ENCODE measurements at places on chromosomes 7 and 10.

DNA sequence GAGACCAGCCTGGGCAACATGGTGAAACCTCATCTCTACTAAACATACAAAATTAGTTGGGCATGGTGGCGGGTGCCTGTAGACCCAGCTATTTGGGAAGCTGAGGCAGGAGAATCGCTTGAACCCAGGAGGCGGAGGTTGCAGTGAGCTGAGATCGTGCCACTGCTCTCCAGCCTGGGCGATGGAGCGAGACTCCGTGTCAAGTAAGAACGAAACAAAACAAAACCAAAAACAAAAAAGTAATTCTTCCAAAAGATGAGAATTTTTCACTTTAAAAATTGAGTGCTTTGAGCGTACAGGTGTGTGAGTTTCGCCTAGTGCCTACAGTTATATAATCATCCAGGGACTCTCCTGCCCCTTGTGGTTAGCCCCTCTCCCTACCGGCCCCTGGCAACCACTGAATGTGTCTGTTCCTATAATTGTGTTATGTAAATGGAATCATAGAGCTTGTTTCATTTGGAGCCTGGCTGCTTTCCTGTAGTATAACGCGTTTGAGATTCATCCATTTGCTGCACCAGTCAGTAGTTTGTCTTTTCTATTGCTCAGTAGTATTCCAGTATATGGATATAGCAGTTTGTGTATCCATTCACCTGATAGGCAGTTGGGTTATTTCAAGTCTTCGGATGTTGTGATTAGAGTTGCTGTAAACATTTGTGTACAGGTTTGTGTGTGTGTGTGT is 80.0 kb downstream of the RBM33 start:
- no peak for DNase-seq

- no peak for DNase-seq
These were observed 91.7 kb upstream of the CHST15 start for GRCh38 chr10:124185084-124185483.

DNA sequence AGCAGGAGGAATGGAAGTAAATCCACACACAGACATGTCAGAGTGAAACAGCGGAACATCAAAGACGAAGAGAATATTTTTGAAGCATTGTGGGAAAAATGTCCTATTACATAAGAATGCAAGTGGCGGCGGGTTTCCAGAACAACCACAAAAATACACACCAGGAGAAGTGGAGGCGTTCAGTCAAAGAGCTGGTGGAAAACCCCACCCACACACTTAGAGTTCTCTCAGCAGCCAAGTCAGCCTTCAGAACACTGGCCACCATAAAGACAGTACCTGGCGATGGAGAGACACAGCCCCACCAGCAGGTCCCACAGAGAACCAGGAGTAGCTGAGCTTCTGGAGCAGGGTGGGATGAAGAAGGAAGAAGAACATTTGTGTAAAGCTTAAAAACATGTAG is 23.7 kb downstream of the NKX6-2 start:
- no peak for DNase-seq

GRCh38 chr7:1559626-1560590 is 3.9 kb upstream of the TMEM184A start:
- no peak for DNase-seq

DNA sequence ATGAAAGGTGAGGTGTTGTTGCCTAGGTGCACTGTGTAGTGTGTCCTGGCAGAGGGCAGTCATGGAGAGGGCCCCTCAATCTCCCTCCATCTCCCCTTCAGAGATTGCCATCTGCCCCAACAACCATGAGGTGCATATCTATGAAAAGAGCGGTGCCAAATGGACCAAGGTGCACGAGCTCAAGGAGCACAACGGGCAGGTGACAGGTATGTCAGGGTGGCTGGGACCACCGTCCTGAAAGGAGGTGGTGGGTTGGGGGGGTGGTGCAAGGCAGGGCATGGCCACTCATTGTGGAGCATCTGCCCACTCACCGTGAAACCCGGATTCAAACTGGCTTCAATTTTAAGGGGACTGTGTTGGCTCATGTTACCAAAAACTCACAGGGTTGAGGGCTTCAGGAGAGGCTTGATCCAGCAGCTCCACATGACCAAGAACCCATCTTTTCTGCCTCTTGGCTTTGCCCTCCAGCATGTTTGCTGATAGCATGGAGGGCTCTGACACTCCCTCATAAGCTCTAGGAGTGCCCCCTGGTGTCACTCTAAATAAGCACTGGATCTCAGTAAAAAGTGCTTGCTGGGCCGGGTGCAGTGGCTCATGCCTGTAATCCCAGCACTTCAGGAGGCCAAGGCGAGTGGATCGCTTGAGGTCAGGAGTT is 12.2 kb downstream of the ARPC1B start:
- no peak for DNase-seq

DNA sequence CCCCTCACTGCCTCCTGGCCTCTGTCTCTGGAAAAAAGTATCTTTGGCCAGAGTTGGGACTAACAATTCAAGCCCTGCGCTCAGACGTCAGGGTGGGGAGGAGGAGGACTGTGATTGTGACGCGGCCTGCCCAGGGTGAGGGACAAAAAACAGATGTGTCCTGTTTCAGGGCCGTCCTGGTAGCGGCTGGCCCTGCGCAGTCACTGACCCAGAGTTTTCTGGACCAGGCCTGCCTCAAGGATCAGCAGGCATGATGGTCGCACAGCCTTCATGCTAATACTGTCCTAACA is 110.1 kb downstream of the CYTH3 start:
- DNase-seq, result no peak

DNA sequence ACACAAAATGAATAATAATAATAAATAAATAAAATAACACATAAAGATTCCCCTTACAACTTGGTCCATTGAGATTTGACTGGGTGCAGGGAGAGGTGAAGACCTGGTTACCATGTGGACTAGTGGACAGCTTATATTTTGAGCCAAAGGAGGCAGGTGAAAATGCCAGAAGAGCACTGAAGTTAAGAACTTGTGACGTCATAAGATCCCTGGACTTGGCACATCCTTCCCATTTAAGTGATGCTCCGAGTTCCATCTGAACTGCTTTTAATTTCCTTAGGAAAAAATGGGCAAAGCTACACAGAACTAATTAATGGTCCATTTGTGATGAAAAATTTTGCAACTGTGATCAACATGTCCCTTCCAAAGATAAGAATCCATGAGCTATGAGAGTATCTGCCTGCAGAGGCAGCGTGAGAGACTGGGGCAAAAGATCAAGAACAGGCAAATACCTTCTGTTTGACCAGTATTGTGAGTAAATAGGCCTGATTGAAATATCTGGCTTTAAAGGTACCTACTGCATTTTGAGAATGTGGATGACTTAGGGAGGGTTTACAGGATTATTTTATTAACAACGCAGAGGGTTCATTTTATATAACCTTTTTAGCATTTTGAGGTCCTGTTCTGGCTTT is 101.2 kb upstream of the POT1 start:
- DNase-seq, result no peak

DNA sequence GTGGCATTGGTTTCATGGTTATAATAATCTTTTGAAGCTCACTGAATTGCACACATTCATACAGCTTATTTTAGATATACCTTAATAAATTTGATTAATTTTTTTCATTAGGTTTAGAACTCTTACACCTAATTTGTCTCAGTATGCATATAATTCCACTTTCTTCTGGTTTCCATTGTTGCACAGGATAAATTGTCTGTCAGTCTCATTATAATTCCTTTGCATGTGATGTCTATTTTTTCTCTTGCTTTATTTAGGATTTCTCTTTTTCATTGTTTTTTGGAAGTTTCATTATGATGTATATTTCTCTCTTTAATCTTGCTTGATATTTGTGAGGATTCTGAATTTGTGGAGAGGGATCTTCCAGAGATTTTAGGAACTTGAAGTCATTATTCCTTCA is 84.7 kb downstream of the ARL5B start:
- DNase-seq, result no peak

- no peak for DNase-seq
These were observed 8.9 kb downstream of the CDK14 start for GRCh38 chr7:90605055-90605454.

GRCh38 chr10:124701881-124702656 is 42.1 kb downstream of the FAM53B start:
- no peak for DNase-seq

DNA sequence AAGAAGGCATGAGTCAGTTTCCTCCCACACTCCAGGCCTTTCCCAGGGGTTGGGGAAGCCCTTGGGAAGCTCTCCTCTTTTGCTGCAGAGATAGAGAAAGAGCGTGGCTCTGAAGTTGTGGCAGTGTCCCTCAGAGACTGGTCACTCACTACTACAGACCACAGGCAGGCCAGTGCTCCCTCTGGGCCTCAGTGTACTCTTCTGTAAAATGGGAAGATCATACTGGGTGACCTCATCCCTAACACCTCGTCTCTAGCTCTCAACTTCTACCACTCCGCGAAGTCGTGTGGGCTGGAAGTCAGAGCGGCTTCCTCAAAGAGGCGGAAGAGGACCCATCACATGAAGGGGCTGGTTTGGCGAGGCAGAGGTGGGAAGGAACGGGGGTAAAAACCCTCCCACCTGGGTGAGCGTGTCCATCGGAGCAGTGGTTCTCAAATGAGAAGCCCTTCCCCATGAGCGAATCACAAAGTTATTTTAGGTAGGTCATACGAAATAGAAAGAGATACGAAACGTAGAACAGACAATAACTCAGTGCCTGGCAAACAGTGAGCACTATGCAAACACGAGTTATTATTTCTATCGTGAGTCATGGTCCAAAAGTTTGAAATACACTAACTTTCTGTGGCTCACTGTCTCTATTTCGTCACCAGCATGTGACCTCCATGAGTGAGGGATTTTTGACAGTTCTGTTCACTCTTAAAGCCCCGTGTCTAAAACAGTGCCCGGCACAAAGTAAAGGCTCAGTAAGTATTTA is 32.7 kb downstream of the PRKAG2 start:
- no peak for DNase-seq

GRCh38 chr7:54995610-54996363 is 23.0 kb upstream of the EGFR start:
- DNase-seq, result no peak

DNA sequence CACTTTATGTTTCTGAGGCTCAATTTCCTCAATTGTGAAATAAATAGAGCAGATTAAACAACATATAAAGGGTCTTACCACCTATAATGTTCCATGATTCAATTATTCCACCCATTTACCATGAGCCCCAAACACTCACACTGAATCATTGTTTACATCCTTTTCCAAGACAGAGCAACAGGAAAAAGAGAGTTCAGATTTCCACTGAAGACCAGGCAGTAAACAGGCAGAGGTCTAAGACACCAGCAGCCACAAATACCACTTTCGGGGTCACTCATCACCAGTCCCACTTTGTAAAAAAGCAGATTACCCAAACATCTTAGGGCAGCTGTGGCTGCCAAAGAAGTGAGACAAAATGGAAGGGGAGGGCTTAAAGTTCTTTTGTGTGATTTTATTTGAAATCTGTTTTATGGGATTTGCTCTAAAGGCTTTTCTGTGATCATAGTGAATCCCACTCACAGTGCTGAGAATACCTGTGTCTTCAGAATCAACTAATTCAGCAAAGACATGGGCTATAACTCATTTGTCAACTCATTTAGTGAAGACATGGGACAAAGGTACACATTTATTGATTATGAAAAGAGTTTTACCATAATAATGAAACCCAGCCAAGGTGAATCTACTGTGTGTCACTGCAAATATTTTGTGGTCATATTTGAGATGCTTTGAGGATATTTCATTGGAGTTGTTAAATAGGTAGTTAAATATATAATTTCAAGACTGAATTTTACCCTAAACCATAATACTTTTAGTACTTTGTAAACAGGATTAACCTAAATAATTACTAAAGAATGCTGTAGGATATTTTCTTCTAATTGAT is 24.8 kb upstream of the DLD start:
- DNase-seq, result no peak

GRCh38 chr7:77831481-77831880 is 32.9 kb downstream of the PHTF2 start:
- no peak for DNase-seq

DNA sequence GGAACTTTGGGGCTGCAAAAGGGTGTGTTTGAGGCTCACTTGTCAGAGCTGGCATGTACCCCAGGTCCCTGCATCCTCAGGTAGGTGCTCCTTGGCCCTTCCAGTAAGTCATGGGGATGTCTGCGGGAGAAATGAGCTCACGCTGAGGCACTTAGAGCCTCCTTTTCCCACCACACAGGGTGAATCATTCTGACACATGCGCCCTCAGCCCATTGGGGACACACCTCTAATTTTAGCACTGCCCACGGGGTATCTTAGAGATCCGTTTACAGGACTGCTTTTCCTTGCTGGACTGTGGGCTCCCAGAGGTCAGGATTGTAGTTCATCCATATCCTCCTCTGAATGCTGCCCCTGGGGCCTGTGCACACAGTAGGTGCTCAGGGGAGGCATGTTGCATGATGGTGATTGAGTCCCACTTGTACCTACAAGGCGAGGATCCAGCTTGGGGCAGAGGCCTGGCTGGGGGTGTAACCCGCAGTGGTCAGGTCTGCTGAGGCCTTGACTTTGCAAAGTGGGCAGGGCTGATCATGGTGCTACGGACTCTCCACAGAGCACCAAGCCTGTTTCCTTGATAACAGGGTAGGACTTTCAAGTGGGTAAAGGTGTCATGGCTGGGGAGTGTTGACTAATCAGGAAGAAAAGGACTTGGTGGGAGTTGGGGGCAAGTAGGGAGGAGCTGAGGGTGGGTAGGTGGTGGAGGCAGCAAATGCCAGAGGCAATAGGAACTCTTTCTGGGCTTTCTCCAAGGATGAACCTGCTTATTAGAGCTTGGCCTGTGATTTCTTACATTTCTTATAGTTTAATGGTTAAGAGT is 5.8 kb downstream of the TSPAN15 start:
- DNase-seq, result no peak

DNA sequence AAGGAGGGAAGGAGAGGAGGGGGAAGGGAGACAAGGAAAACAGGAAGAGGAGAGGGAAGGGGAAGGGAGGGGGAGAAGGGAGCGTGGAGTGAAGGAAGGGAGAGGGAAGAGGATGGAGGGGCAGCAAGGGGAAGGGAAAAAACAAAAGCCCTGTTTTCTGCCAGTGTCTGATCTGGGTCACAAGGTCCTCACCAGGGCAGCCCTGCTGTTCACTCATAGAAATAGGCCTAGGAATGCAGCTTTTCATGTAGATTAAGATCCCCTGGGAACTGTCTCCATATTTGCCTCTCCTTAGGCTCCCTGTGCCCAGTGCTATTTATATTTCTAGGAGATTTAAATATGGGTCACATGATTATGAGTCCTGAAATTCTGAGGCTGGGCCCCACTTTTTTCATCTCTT is 790.7 kb downstream of the TNS3 start:
- DNase-seq, result no peak

DNA sequence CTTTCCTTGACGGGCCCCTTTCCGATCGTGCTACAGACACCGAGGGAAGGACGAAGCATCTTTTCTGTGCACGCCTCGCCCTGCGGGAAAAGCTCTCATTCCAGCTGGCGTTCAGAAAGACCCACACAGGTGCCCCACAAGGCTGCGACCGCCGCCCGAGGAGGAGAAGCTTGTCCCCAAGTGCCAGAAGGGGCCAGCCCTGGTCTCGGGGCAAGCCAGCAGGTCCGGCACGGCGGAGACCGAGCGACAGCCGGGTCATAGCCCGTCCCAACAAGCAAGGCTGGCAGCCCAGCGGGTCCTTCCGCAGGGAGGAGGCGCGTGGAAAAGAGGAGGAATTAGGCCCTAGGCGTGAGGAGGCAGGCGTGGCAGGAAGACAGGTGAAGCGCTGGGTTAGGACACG is 62.7 kb downstream of the TNRC18 start:
- DNase-seq, result no peak

GRCh38 chr7:1466524-1467271 is 7.4 kb upstream of the MICALL2 start:
- DNase-seq, result no peak

Measured in GM19239 (cell line).